Stimulated activated CD4-positive, alpha-beta T cell treated with anti-CD3 and anti-CD28 coated beads, Interleukin-15, amount 100 ng/mL, for 1 hour (primary cell): ENCODE measurements at places on chromosomes 12 and 14.
A peak's percentile ranks its signal among the peaks of the same experiment; 100 is the strongest.

- no peak for DNase-seq
Measured at GRCh38 chr14:99125113-99125512, 146.9 kb downstream of the BCL11B start.

DNA sequence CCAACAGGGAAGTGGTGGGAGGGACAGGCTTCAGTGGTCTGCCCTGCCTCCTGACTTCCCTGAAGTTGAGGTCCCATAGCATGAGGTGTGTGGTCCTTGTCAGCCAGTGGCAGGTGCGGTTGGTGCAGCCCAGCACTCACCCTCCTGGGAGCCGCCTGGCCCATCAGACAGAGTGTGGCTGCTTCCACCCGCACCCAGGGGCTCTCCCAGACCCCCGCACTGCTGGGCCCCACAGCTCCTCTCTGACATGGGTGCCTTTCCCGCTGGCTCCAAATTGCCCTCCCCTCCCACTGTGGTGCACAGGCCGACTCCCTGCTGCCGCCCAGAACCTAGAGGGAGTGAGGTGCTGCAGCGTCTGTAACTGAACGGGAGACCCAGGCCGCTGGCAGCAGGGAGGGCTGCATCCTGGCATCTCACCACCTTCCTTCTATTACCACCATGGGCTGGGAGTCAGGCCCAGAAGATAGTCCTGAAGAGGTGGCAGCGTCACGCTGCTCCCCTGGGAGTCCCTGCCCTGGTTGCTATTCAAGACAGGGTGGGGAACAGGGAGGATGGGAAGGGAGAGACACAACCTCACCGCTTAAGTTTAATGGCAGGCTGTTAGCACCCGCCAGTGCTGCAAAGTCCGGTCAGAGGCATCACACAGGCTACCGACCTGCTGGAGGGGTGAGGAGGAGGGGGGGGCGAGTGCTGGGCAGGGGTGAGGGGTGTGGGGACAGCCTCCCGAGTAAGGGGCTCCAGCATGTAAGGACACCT, 180.6 kb upstream of the PRMT8 start:
- no peak for DNase-seq

- DNase-seq = no peak
Measured at GRCh38 chr14:49483268-49483667, 102.9 kb downstream of the RPS29 start.

GRCh38 chr12:113273053-113273725, 51.9 kb downstream of the TPCN1 start:
- no peak for DNase-seq

DNA sequence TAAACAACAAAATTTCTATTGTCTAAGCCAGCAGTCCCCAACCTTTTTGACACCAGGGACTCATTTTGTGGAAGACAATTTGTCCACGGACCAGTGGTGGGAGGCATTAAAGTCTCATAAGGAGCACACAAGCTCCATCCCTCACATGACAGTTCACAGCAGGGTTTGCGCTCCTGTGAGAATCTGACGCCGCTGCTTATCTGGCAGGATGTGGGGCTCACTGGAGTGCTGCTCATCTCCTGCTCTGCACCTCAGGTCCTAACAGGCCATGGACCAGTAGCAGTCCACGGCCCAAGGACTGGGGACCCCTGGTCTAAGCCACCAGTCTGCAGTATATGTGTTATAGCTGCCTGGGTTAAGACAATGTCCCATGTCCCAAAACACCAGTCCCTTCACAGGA, 27.2 kb downstream of the VCPKMT start:
- DNase-seq = no peak

DNA sequence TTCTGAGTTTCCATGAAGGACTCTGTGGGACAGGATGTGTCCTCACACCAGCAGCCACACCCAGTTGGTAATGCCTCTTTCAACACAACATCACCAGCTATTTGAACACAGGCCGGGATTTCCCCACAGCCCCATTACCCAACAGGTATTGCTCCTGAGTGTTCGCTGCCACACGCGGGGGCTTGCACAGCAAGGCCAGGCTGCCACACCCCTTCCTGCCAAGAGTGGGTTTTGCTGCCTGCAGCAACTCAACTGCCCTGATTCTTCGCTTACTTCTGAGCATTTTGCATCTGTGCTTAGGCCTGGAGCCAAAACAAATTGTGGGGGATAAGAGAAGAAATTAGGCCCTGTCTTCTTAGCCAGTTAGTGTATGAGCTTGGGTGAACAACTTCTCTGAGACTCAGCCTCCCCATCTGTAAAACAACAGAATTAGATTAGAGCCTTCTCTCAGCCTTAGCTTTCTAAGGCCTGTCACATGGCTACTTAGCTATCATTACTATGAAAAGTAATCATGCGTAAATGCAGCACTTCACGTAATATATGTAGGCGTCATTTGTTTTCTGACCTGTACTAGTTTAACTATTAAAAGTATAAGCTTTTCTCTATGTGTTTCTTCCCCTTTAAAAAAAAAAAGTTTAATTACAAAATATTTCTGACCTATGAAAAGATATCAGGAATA, 20.0 kb downstream of the CKAP4 start:
- DNase-seq = no peak

DNA sequence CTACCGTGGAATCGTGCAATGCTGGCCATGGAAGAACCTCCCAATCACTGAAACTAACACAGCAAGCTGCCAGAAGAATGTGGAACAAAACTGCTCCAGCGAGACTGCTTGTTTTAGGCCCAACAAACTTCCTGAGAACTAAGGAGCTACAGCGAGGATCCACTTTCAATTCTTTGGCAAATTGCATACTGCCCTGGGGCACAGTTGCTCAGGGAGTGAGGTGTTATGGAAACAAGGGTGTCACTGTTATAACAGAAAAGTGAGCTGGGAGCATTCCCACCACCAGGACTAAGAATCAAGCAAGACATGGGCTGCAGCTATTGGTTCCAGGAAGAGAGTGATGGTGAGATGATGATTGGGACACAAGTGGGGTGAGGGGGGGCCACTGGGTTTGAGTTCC, 1606.1 kb upstream of the FLRT2 start:
- no peak for DNase-seq

- DNase-seq = no peak
Measured at GRCh38 chr14:75523771-75524171, 1.5 kb downstream of the BATF start.

DNA sequence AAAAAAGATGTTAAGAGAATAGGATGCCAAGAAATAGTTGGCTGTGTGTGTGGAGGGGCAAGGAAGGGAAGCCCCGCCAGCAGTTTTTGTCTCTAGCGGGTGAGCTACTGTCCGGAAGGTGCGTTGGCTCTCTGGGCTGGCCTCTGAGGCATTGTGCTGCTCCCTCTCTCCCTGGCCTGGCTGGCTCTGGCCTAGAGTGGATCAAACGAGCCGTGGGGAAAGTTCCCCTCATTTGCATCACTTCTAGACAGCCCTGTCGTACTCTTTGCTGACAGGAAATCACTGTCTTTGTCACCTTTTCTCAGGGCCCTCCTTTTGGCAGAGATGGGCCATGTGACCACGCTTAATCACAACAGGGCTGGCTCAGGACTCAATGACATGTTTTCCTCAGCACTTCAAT, 236.1 kb upstream of the NPAS3 start:
- no peak for DNase-seq

GRCh38 chr12:121112496-121112895, 20.2 kb upstream of the P2RX7 start:
- DNase-seq = no peak

GRCh38 chr14:104137297-104138097, 890 bp upstream of the KIF26A start:
- DNase-seq = peak; percentile 27
